ENCODE measurements at places on chromosomes 1 and 21.

DNA sequence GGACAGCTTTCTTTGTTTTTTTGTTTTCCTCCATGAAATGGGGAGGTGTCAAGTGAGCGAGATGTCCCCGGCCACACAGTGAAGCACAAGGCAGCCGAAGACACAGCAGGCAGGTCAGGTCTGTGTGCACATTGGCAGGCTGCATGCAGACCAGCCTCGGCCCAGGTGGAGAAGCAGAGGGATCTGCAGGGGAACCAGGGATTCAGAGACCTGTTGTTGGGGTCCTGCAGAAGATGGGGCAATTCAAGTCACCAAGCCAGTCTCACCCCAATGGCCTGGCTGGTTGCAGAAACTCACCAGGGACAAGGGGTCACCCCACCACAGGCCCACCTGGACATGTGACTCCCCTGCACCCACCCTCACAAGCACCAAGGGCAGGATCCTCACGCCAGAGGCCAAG is 4.0 kb upstream of the ABCG1 start:
- DNase-seq = no peak

DNA sequence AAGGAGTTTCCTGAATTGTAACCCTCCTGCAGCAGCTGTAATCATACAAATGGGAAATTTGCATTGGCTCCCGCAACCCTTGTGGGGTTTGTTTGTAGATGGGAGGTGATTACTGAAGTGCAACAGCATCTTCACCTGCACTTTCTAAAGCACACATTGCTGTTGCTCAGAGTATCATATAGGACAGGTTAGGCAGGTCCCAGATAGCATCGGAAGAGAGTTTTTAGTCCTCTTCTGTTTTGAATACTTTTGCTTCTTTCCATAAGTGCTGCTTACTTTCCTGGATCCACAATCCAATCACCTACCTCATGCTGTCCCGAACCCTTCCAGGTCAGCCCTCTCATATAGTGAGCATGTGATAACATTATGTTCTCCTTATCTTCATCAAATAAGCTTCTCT is 300.4 kb downstream of the PTPRC start:
- DNase-seq = no peak

- DNase-seq = no peak
These were observed 11.5 kb upstream of the KCNAB2 start for GRCh38 chr1:6033986-6034749.

- DNase-seq = no peak
These were observed 85.2 kb upstream of the TRABD2B start for GRCh38 chr1:48082271-48082962.

DNA sequence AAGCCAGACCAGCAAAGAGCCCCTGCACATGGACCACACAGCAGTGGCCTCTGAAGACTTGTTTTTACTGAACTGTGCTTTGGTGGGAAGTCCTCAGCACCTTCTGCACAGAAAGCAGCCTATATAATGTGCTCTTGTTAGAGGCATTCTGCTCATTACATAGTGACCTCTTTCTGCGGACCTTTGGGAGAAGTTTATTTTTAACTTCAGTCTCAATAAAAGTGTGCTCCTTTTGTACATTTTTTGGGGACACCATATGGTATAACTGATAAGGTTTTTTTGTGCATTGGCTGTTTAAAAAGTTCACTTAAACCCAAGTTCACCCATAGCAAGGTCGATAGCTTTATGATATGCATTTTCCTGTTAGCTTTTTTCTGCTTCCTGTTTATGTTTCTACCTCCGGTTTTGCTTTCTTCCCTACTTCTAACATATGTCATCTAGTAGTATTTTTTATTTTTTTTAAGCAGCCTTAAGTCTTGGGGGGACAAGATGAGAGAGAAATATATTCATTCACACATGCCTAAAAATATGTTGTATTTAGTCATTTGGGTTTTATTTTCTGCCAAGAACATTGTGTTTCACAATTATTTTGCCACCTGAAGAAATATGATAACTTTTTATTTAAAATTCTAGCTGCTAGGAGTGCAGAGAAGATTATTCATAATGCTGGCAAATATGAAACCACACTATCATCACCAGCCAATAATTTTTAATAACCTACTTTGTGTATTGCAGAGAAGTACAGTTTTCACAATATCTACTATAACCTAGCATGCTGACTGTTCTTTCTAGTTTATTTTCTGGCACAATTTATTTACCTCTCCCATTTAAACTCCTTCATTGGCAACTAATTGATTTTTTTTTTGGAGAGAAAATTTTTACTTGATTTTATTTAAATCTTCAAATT is 22.9 kb upstream of the SLC19A2 start:
- no peak for DNase-seq

- DNase-seq = no peak
These were observed 2.6 kb downstream of the USP24 start for GRCh38 chr1:55212349-55213150.

GRCh38 chr1:222877854-222878253 is 63.0 kb downstream of the DISP1 start:
- DNase-seq = peak; percentile 18

Data from fibroblast of lung (primary cell).